Kidney glomerular epithelial cell (primary cell): ENCODE measurements at places on chromosomes 6 and 20.

GRCh38 chr6:160106701-160107100, 14.9 kb upstream of the SLC22A1 start:
- DNase-seq, result no peak

DNA sequence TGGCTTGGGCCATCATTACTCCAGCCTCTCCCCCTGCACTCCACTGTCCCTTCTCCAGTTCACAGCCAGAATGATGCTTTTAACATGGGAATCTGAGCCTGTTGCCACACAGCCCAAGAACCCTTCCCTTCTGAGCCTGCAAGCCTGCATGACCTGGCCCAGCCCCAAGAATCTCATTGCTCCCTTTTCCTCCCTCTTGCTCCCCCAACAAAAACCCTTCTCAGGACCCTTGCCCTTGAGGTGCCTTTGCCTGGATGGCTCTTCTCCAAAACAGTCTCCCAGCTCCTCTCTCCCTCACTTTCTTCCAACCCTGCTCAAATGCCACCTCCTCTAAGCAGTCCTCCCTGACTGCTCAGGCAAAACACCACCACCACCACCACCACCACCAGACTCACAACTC, 157.2 kb downstream of the ANKRD60 start:
- DNase-seq, result no peak

GRCh38 chr20:63106765-63107448, 100.1 kb upstream of the BHLHE23 start:
- no peak for DNase-seq

- no peak for DNase-seq
These were observed 17.0 kb upstream of the CLDN20 start for GRCh38 chr6:155246825-155247224.

GRCh38 chr20:49698477-49698876, 15.2 kb downstream of the B4GALT5 start:
- no peak for DNase-seq

DNA sequence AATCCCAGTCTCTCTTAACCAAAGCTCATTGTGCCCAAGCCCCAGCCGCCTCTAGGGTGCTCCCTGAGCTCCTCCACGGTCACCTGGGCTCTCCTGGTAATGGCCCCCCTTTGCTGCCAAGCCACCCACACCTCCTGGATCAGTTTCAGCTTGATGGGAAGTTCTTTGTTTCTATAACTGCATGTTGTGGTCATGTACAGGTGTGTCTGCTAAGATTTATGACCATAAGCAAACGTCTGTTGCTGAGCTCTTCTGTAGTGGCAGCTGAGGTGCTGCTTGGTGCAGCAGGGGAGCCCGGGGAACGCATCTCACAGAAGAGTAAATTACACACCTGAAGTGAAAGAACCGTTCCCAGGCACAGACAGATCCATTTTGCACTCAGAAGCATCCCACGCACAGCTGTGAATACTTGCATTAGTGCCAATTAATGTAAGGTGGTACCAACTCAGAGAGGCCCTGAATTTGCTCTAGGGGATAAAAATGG, 194.6 kb upstream of the ARID1B start:
- no peak for DNase-seq
